ENCODE measurements at places on chromosomes 3 and 15.

GRCh38 chr3:14199641-14200040 is 21.0 kb downstream of the LSM3 start:
- DNase-seq: no peak

DNA sequence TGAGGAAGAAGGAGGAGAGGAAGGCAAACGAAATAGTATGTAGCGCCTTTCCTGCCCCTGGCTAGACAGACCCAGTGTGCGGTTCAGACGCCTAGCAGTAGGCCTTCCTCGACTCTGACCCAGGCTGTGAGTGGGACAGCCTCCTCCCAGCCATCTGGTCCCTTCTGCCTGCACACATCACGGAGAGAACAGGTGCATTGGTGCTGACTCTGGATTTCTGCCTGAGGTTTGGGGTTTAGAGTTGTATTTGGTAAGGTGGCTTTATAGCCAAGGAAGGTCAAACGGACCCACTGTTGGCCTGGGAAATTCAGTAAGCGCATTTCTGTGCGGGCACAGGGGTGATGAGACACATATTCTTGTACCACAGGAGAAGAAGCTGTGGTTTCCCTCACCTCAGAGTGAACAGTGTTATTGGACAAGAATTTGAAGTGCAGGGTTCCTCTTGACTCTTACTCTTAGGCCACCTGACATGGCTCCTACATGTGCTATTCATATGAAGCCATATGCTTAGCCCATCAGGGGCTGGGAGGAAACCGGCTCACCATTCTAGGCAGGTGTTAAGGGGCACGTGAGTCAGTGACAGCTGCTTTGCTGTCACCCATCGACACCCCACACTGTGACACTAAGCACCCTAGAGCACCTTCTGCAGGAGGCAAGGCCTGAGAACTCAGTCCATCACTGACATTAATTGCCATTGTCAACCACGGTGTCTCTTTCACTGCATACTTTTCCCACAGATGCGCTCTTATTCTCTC is 143.3 kb downstream of the CHDH start:
- DNase-seq: no peak

GRCh38 chr3:8954938-8955763 is 8.1 kb downstream of the RAD18 start:
- DNase-seq: no peak

DNA sequence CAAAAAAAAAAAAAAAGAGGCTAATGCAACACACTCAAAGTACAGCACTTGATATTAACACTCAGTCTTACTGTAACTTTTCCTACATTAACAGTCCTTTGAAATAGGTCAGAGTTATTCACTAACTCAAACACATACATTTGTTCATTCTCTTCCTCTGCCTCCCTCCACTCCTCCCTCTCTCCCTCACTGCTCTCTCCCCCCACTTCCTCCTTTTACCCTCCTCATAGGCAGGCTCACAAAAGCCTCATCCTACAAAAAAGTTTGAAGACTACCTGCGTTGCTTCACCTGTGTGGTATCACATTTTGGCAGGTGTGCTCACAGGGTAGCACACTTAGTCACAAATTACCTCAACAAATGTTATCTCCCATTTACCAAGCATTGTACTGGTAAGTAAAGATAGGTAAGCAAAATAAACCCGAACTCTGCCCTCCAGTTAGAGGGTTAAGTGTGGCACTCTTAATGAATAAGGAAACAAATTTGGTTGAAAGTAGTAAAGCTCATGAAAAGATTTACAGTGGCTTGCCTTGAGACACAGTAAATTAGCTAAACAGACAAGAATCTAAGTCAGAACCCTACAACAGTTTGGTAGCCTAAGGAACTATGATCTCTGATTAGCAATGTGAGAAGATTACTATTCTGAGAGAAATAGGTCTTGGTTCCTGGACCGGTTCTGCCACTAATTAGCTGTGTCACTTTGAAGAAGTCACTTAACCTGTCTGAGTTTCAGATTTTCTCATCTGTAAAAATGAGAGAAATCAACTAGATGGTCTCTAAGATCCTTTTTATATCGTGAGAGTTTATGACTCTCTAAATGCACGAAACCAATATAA is 151.0 kb upstream of the MLF1 start:
- DNase-seq: no peak

- DNase-seq: no peak
These were observed 66.8 kb upstream of the ALDH1A3 start for GRCh38 chr15:100812802-100813201.

GRCh38 chr3:167559924-167560323 is 86.1 kb upstream of the SERPINI2 start:
- DNase-seq: no peak

- no peak for DNase-seq
These were observed 593.9 kb downstream of the TUSC7 start for GRCh38 chr3:117303443-117303842.

DNA sequence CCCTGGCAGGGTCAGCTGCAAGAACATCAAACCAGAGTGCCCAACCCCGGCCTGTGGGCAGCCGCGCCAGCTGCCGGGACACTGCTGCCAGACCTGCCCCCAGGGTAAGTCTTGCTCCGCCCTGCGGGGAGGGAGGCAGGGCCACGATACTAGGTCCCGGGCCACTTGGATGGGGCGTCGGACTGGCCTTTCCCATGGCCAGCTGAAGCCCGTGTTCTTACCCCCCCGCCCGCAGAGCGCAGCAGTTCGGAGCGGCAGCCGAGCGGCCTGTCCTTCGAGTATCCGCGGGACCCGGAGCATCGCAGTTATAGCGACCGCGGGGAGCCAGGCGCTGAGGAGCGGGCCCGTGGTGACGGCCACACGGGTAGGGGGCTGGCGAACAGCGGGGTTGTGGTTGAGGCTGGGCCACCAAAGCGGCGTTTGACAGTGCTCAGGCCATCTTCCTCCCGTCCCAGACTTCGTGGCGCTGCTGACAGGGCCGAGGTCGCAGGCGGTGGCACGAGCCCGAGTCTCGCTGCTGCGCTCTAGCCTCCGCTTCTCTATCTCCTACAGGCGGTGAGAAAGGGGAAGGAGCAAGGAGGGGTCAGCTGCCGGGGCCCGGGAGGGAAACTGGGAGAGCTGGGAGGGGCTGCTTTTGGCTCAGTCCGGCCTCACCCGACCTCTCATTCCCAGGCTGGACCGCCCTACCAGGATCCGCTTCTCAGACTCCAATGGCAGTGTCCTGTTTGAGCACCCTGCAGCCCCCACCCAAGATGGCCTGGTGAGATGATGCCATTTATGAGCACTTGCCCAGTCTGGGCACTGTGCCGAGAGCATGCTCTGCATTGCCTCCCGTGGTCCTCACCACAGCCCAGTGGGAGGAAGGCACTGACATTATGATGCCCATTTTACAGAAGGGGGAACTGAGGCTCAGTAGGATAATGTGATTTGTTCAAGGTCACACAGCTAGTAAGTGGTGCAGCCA is 1.7 kb downstream of the CHRD start:
- DNase-seq: no peak

DNA sequence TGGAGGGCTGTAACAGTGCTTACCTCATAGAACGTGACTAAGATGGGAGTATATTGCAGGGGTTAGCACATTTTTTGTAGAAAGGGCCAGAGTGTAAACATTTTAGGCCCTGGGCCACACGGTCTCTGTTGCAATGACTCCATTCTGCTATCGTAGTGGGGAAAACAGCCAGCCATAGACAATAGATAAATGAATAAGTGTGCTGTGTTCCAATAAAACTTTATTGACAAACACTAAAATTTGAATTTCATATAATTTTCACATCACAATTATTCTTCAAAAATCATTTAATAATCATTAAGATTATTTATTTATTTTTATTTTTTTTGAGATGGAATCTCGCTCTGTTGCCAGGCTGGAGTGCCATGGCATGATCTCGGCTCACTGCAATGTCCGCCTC is 478.6 kb downstream of the SHQ1 start:
- DNase-seq: no peak

DNA sequence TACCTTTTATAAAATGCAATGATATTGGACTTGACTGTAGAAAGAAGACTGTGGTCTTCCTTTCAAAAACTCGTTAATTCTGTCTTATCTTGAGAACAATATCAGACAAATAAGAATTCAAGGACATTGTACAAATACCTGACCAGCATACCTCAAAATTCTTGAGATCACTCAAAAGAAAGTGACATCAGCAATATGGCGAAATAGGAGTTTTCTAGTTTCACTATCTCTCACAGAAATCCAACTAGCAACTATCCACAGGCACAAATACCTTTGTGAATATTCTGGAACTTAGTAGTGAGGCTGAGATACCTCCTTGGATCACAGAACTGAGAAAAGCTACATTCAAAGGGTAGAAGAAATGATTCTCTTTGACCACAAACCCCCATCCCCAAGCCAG is 419.7 kb downstream of the ZNF385D start:
- DNase-seq: no peak

- DNase-seq: no peak
These were observed 250.2 kb downstream of the VGLL3 start for GRCh38 chr3:86740751-86741150.

All from stimulated activated CD4-positive, alpha-beta T cell treated with anti-CD3 and anti-CD28 coated beads, Interleukin-4, amount 100 ng/mL, for 24 hours (primary cell).